EL (cell line): ENCODE measurements at places on chromosomes 6 and 20.

- no peak for DNase-seq
Measured at GRCh38 chr6:170157567-170158218, 133.2 kb downstream of the DLL1 start.

DNA sequence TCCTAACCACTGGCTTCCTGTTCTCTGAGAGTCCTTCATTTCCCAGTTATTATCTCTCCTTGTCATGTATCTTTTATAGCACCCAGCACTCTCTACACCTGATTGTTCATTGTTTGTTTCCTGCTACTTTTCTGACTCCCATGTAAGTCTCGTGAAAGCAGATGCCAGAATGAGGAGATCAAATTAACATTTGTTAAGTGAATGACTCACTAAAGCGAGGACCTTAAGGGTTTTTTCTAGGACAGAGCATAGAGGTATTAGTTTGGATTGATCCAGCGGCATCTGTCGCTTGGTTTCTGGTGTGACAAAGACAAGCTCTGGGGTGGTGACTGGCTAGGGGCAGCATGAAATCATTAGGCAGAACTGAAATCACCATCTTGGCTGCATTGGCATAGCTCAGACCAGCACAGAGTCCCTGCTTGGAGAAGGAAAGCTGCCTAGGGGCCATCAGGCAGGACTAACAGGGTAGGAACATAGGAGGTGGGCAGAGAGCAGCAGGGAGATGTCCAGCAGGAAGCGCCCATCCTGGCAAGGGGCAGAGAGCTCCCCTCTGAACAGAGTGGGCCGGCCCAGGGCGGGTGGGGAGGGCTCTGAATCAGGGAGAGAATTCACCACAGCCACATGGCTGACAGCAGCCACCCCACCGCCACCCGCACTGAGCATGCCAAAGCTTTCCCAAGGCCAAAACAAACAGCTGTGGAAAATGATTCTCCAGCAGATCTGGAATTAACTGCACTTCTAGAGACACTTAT lies 97.1 kb upstream of the CEP85L start:
- peak; percentile 67 for DNase-seq

- no peak for DNase-seq
Measured at GRCh38 chr20:22673467-22673866, 89.1 kb upstream of the FOXA2 start.

DNA sequence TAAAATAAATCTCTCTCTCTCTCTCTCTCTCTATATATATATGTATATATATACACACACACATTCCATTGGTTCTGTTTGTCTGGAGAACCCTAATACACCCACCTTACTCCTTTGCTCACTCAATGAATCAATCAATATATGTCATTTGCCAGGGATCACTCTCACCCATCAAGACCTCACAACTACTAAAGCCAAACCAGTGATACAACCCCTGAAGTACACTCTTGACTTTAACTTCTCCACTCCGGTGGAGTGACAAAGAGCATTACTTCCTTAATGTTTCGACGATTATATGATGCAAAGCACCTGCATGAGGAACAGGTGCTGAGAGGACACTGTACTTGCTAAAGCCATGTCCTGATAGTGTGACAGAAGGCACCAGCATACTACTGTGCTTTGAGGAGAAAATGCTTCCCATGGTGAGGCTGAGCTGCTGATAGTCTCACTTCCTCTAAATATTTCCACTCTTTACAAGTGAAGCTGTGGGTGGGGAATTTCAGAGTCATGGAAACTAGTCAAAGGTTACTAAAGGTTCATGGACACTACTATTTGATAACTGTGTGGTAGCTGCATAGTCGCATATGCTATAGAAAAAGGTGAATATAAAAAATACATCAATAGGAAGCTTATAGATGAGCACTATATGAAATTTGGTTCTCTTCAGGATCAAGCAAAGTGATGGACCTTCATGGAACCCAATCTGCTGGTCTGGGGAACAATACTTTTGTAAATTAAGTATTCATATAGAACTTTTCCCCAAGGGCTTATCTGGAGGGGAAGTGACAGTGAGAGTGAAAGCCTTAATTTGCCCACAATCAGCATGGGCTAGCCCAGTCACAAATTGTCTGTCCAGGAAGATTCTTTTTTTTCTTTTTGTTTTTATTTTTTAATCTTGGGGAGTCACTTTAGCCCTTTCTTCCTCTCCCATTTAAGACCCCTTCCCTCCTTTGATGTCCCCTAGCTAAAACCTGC lies 141.9 kb upstream of the NEDD9 start:
- DNase-seq: no peak

DNA sequence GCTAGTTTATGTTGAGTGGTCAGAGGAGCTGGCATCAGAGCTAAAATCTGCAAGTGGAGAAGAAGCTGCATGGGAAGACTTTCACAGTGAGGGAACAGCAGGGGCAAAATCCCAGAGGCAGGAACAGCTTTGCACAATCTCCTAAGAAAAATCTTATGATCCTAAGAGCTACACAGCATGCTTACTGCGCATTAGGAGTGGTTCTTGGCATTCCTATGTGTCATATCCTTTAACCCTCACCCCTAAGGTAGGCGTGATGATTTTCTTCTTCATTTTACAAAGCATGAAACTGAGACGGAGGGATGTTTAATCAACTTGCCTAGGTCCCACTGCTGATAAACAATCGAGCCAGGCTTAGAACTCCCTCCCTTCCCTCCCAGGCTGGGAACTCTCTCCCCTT lies 313.6 kb upstream of the SULF2 start:
- no peak for DNase-seq

DNA sequence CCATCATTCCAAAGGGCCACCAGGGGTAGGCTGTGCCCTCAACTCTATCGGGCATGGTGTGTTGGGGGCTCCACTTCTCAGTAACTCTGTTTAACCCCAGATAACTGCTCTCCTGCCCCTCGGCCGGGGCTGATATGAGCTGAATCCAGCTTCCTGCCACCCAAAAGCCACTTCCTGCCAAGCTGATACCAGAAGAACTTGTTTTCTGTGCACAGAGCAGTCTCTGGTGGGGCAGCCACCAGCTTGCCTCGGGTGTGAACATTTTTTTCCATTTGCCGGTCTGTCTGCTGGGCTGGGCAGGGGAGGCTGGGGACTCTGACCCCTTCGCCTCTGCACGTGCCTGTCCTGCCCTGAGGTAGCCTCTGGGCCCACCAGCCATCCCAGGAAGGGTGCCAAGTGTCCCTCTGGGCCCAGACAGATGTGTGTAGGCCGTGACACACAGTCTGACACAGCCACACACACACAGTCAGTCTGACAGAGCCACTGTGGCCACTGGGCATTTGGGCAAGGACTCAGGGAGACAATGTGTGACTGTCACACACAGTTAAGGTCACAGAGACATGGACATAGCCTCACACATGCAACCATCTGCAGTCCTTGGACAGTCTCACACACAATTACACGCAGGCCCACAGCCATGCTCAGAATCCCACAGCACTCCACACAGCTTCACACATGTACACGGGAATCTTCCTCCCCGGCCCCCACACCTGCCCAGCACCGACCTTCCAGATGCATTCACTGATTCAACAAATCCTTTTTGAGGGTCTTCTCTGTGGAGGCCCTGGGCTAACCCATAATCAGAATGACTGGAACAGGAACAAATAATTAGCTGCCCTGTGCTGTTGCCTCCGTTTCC lies 45.1 kb downstream of the NOL4L start:
- DNase-seq: no peak

- DNase-seq: peak; percentile 94
Measured at GRCh38 chr6:35727935-35728682, 8.7 kb upstream of the ARMC12 start.

GRCh38 chr6:10687582-10687981 lies 6.8 kb downstream of the C6orf52 start:
- DNase-seq: no peak

DNA sequence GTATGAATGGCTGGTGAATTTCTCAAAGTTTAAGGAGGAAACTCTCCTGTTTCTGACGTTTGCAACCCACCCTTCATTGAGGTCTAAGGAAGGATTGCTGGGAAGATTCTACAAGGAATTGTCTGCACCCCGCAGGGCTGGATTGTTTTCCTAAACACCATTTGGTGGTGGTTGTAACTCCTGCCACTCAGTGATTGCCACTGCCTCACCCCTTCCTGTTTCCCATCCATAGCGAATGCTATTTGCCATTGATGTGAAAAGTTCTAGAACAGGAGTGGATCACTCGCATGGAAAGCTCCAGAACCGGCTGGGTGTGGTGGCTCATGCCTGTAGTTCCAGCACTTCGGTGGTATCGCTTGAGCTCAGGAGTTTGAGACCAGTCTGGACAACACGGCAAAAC lies 8.7 kb upstream of the DSP start:
- no peak for DNase-seq

GRCh38 chr6:112439010-112439409 lies 91.9 kb downstream of the RFPL4B start:
- no peak for DNase-seq

DNA sequence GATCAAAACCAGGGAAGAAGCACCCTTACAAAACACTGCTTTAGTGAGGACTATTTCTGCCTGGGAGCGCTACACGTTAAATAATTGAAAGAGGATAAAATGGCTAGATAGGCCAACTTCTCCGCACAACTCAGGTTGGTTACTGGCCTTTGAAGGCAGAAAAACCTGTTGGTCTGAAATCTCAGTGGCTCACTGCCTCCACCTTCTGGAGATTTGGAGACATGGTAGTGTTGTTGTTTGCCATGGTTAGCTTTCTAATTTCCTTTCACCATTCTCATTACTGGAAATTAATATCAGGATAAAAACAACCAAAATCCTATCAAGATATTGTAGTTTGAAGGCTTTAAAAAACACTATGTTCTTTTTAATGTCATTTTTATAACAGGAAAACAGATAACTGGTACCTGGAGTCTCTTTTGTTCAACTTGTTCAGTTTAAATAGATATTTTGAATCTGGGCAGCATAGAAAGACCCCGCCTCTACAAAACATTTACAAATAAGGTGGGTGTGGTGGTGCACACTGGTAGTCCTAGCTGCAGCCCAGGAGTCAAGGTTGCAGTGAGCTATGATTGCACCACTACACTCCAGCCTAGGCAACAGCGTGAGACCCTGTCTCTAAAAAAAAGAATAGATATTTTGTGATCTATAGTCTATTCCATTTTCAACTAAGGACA lies 27.5 kb upstream of the BCLAF1 start:
- DNase-seq: peak; percentile 63

GRCh38 chr6:107973594-107973993 lies 15.6 kb upstream of the SEC63 start:
- DNase-seq: no peak

GRCh38 chr20:34705008-34705396 lies 858 bp downstream of the TP53INP2 start:
- no peak for DNase-seq

DNA sequence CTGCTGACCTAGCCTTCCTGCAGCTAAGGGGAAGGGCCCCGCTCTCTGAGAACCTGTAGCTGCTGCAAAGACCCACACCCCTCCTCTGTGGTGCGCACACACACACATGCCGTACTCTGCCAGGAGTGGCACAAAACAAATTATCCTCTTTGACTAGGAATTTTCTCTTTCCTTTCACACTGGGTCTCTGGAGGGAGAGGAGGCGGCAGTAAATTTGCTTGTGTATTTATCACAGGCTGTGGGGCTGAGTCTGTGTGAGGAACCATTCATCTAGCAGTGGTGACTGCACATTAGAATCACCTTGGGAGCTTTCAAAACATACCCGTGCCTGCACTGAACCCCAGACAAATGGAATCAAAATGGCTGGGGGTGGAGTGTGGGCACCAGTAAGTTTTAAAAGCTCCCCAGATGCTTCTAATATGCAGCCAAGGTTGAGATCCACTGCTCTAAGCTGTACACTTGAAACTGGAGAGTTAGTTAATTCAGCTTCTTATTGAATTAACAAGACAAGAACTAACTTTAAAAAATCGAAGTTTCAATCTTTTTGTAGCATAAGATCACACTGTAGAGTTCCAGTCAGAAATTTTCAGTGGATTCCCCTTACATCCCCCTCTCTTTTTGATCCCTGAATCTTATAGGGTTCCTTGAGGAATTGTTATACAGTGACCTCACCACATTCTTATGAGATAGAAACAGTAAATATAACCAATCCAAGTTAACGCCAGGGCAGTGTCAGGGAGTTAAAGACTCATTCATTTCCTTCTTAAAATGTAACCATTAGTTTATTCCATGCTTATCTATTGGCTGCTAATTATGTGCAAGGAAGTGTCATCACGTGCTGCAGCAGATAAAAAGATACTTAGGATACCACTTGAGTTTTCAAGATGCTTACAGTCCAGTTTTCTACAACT lies 29.8 kb upstream of the GMDS start:
- peak; percentile 76 for DNase-seq

- DNase-seq: no peak
Measured at GRCh38 chr6:13383328-13384163, 55.2 kb upstream of the TBC1D7 start.

GRCh38 chr6:3355358-3356055 lies 96.8 kb downstream of the PSMG4 start:
- peak; percentile 36 for DNase-seq

DNA sequence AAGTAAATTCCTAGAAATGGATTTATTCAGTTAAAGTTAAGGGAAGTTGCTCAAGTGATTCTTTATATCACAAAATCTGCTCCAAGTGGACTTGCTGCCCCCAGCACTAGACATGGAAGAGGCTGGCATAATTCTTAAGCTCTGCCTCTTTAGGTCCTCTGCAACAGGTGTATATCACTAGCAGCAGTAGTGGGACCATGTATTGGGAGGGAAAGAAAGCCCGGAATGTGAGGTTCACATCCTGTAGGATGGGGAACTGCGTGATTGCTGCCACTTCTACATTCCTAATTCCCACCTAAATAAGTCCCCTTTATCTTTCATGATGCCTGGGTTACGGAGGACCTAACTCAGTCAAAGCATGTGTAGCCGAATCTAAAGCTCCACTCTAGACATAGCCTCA lies 13.2 kb downstream of the SPATS1 start:
- no peak for DNase-seq

DNA sequence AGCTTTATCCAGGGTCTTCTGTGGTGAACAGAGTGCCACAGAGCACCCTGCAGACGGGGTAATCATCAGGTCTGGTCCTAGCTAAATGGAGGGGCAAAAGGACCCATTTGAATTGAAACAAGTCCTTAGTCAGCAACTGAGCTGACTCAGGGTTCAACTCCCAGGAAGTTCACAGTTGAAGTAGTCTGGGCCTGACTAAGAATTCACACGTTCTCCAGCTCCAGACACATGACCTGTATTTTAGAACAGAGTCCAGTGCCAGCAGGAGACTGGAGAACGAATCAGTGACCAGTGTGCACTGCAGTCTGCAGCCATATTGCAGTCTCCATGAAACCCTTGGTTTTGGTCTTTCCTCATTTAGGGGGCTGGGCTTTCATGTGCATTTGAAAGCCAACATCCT lies 85.2 kb downstream of the ELOVL4 start:
- no peak for DNase-seq

- peak; percentile 59 for DNase-seq
Measured at GRCh38 chr6:148611213-148611612, 135.6 kb upstream of the UST start.
